ENCODE measurements at places on chromosomes 16 and 17. TPM values are rescaled to one million over a fixed set of nuclear protein-coding genes. Genes with fewer than 3 reads are reported as not detected.

The ITGB3 gene
- polyA plus RNA-seq = 10.9 TPM

DNA sequence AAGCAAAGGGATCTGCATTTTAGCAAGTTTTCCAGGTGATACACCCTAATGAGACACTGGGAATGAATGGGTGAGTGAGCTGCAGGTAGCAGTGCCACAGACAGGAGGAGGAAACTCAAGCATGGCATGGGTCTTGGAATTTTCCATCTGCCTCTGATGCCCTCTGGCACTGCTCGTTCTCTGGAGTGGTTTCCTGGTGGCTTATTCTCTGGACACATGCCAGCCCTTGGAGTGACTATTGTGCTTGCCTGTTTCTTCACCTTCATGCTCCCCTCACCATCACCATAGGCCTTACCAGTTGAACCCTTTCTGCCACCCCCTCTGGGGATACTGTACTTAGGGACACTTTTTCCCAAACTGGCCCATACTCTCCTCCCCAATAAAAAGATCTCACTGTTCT is 1.6 kb downstream of the COASY start:
- DNase-seq = no peak

- DNase-seq = no peak
Observed at GRCh38 chr17:81599719-81600486, 37.0 kb downstream of the NPLOC4 start.

The CDH13 gene
- 57.0 TPM for polyA plus RNA-seq

The IGFALS gene
- 0.52 TPM for polyA plus RNA-seq

DNA sequence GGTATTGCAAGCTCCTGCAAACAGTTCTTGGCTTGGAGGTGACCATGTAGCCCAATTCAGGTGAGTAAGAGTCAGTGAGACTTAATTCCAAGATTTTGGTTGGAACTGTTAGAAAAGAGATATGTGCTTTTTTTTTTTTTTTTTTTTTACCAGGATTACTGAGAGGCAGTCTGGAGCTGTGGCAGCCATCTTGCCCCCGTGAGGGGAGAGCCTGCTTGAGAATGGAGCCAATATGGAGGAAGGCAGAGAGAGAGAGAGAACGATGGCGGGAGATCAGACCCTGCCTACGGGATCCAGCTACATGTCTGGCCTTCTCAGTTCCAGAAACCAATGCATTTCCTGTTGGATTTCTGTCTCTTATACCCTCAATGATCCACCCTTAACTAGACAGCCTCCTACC is 97.8 kb downstream of the MYH11 start:
- DNase-seq = no peak

DNA sequence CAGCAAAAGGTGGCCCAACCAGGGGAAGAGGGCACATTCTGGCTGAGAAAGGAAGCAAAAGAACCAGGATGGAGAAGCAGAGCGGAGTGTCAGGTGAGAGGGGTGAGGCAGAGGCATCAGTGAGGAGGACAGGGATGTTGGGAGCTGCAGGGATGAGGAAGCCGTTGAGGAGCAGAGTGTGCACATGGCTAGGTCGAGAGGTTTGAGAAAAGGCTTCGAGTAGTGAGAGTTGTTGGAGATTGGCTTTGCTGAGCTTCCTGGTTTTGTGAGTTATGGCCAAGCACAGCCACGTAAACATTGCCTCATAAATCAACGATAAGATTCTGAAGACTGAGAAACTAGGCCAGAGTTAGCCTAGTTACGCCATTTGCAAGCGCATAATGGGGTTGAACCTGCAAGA is 26.9 kb downstream of the DNAH2 start:
- DNase-seq = no peak

GRCh38 chr16:19601083-19601976 is 45.8 kb downstream of the VPS35L start:
- peak; percentile 52 for DNase-seq

GRCh38 chr16:75318737-75319136 is 67.3 kb upstream of the BCAR1 start:
- no peak for DNase-seq

DNA sequence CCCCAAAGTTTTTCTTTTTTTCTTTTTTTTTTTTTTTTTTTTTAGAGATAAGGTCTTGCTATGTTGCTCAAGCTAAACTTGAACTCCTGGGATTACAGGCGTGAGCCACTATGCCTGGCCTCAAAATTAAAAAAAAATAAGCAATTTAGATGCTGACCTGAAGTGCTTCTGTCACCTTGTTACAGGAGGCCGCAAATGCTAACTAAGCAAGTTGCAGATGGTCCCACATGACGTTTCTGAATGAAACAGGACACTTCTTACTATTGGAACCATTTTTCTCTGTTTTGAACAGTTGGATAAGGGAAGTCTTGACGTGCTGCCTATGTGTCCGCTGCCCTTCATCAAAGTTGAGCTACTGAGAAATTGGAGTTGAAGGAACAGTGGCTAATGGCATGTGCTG is 8.8 kb downstream of the ANKRD40CL start:
- DNase-seq = no peak

DNA sequence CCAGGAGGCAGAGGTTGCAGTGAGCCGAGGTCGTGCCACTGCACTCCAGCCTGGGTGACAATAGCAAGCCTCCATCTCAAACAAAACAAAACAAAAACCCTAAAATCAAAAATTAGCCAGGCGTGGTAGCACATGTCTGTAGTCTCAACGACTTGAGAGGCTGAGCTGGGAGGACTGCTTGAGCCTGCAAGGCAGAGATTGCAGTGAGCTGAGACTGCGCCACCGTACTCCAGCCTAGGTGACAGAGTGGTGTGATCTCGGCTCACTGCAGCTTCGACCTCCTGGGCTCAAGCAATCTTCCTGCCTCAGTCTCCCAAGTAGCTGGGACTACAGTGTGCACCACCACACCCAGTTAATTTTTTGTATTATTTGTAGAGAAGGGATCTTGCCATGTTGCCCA is 87.6 kb downstream of the MYH11 start:
- no peak for DNase-seq

The LGALS9B gene
- not detected for polyA plus RNA-seq

The CCL1 gene
- not detected for polyA plus RNA-seq

The ANKRD40CL gene
- not detected for polyA plus RNA-seq

The ZPBP2 gene
- not detected for polyA plus RNA-seq

Data from hindlimb muscle (tissue), 1 donor.